GM12891 (cell line): ENCODE measurements at places on chromosomes 12 and 14.

- DNase-seq: no peak
Observed at GRCh38 chr14:62381311-62382070, 619.3 kb downstream of the SNAPC1 start.

DNA sequence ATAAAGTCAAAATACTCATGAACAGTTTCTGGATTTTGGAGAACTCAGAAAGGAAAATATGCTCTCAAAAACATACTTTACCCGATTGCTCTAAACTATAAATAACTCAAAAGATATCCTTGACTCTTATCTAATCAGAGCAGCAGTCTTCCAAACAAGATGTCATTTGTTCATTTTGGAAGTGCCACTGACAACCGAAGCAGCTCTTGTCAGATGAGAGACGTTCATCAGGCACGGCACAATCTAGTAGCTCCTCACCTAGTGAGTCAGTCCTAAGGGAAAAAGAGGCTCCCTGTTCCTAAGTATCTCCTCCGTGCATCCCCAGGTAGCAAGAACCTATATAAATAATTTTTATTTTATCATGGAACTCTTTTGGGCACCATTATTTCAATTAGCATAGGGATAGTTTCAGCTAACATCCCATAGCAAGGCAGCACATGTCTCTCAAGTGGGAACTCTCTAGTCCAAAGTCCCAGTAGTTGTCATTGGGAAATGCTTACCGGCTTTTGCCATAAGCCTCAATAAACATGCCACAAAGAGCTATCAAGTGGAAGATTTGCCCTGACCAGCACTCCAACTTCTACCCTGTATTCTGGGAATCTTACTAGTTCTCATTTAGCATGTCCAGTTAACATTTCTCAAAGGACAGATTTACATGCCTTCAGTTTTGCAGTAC, 14.1 kb upstream of the TMEM263 start:
- no peak for DNase-seq

GRCh38 chr12:91332302-91332701, 149.7 kb upstream of the DCN start:
- no peak for DNase-seq

- no peak for DNase-seq
Observed at GRCh38 chr12:2137711-2138110, 84.9 kb downstream of the CACNA1C start.

GRCh38 chr14:31084385-31084784, 58.2 kb upstream of the STRN3 start:
- DNase-seq: no peak

DNA sequence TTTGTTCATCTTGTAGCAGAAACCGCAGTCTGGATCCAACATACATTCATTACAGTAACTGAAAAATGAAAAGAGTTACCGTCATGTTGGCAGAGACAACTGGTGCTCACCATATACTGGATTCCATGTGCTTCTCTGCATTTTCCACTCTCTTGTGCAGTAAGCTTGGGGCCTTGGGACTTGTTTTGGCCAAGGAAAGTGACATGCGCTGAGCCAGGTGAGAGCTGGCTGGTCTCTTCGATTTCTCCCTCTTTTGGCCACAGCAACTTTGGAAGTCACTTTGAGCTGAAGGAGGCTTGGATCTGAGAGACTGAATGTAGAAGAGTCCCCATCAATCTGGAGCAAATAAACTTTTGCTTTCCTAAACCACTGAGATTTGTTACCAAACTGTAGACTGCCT, 210.6 kb upstream of the ABCD2 start:
- no peak for DNase-seq

DNA sequence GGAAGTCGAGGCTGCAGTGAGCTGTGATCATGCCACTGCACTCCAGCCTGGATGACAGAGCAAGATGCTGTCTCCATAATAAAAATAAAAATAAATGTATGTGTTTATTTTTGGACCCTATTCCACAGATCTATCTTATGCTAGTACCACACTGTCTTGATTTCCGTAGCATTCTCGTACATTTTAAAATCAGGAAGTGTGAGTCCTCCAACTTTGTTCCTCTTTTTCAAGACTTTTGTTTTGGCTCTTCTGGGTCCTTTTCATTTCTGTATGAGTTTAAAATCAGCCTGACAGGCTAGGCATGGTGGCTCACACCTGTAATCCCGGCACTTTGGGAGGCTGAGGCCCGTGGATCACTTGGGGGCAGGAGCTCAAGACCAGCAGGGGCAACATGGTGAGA, 25.8 kb downstream of the DAO start:
- DNase-seq: no peak

GRCh38 chr12:95766356-95767019, 24.1 kb downstream of the NTN4 start:
- no peak for DNase-seq

DNA sequence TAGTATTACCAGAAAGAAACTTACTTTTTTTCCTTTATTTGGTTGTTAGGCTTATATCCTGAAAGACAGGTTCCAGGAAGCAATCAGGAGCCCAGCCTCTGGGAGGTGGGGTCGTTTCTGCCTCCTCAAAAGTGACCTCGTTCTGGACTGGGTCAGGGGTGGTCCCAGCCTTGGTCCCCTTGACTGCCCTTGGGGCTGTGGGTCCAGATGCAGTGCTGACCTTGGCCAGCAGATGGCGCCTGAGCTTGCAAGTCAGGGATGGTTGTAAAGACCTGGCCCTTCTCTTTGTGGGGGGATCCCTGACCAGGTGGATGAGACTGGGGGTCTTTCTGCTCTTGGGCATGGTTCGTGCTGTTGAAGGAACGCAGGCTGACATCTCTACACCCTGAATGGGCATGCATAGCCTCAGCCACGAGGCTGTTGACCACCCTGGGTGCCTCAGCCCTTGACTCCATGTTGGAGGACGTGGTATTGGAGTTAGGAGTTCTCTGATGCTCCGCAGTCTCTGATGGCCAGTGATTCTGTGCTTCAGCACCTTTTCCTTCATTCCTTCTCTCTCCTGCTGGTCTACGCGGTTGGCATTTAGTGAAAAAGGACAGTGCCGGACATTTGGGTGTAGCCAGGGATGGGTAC, 62.4 kb downstream of the ADCK1 start:
- peak; percentile 74 for DNase-seq

GRCh38 chr12:15811214-15812127, 22.3 kb upstream of the EPS8 start:
- no peak for DNase-seq

DNA sequence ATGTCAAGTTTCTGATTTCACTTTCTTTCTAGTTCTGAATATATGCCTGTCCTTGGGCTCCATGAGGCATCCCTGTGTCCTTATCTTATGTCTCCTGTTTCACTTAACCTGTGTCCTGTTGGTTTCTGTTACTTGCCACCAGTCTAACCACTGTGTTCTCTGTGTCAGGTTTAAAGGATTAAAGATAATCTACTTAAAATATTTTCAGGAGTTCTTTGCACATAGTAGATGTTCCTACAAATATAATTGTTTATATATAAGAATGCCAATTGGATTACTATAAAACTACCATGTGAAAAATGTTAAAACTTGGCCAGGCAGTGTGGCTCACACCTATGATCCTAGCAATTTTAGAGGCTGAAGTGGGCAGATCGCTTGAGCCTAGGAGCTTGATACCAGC, 406.4 kb downstream of the CCER1 start:
- no peak for DNase-seq

DNA sequence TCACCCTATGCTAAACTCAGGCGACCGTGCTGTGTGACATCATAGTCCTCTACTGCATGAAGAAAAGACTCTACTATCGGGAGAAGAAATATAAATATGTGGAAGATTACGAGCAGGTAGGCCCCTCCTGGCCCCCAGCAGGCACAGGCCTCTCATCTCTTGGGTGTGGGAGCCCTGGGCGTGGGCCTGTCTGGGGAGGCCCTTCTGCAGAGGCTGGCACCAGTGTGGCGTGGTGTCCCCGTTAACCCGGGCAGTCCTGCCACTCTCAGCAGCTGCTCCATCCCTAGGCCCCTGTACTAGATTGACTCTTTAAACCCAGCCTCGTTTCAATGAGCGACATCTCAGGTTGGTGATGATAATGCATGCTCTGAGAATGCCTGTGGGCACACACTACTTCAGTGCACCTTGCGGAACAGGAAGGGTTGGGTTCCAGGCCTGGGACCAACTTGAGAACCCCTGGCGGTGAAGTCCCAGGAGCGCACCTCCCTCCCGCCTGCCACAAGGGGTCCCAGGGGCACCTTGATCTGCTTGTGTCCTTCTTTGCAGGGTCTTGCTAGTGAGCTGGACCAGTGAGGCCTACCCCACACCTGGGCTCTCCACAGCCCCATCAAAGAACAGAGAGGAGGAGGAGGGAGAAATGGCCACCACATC, 23.2 kb downstream of the P2RX4 start:
- DNase-seq: no peak

GRCh38 chr12:52183544-52183910, 8.3 kb downstream of the KRT80 start:
- DNase-seq: no peak

DNA sequence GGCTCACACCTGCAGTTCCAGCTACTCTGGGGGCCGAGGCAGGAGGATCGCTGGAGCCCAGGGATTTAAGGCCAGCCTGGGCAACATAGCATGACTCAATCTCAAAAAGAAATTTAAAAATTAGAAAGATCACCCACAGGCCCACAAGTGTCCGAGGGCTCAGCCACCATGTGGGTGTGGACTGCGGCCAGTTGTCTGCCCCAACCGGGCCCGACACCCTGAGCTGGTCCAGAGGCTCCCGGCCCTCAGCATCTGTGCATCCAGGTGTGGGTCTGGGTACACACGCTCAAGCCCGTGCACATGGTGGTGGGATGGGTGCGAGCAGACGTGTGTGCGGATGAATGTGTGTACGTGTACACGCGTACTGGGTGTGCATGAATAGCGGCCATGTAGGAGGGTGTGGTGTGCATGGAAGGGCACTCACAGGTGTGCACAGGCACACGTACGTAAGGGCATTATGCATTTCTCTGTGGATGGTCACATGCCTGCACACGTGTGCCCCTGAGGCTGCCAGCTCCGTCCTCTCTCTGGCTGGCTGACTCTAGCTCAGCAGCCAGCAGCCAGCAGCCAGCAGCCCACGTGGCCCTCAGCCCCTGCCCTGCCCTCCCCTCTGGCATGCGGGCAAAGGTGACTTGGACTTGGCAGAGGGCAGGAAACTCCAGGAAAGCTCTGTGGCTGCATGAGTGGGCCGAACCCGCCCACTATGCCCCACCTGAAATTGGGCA, 23.3 kb upstream of the NUDT14 start:
- DNase-seq: no peak

DNA sequence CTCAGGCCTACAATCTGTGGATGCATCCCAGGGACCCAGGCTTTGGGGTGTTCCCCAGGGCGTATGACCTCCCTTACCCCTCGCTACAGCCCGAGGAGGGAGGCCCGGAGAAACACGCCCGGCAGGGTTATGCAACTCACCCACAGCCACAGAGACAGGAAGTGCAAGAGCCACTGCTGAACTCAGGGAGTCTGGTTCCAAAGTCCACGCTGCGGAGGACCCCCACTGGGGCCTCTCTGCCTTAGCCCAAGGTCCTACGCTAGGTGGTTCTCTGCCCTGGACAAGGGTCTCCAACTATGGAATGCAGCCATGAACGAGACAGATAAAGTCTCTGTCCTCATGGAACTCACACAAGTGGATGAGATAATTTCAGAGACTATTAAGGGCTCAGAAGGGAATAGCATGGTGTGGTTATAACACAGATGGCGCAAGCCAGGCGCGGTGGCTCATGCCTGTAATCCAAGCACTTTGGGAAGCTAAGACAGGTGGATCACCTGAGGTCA, 11.3 kb downstream of the SCARB1 start:
- DNase-seq: no peak

DNA sequence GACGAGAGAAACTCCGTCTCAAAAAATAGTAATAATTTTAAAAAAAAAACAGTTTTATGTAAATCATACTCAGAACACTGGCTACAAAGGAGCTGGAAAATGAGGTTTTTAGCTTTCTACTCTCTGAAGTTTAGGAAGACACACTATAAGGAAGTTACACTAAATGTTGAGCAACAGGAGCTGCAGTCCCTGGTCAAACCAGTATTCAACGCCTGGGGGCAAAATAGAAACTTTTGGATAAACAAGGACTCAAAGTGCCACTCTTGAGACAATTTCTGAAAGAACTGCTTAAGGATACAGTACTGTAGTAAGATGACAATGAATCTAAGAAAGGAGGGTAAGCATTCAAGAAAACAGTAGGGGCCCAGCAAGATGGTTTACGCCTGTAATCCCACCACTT, 29.3 kb downstream of the ACTR6 start:
- DNase-seq: no peak
